ENCODE measurements at places on chromosomes 12 and 14.
A peak's percentile ranks its signal among the peaks of the same experiment; 100 is the strongest.

GRCh38 chr14:96031691-96032090, 7.5 kb upstream of the C14orf132 start:
- DNase-seq, result no peak

DNA sequence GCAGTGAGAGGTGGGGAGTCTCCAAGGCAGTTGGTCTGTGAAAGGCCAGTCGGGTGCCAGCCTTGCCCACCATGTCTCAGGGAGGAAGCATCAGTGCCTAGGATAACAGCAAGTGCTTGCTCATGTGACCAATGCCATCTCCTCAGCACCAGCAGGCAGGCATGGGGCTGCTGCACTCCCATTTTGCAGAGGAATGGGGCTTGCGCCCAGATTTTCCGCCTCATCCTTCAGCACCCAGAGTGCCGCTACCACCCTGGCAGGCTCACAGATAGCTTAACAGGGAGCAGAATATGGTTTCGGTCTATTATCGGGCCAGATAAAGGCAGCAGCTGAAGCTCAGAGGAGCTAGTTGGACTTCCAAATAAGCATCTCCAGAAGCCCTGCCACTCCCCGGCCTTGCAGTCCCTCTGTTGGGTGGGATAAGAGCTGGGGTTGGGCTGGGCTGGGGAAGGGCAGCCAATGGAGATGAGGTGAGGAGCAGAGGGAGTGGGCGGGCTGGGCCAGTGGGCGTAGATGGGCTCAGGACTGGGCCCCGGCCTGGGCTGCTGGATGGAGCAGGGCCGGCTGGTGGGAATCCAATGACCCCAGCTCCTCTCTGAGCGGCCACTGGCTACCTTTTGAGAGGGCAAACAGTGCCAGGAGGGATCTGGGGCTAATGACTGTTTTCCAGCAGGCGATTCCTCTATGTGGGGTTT, 8.4 kb upstream of the KRT80 start:
- DNase-seq, result no peak

DNA sequence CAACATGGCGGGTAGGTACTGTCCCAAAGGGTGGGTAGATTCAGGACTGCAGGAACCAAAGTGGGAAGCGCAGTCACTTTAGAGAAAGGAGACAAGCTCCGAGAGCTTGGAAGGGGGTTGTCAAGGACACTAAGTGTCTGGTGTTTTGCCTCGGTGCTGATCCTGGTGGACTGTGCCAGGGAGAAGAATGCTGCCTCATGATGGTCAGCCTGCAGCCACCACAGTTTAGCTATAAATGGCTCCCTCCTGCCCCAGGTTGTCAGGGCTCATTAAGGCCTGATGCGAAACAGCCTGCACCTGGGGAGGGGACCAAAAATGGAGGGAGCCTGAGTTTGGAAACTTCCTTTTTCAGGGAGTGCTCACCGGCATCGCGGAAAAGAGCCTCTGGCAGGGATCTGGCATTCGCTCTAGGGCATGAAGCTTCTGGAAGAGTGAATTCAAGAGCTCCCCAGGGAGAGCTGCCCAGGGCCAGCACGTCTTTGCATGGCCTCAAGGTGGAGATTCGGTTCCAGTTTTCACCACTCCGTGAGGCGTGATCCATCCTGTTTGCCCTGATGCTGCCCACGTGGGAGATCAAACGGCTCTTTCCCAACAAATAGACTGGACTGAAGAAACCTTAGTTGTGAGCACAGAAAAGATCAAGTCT, 164.0 kb downstream of the FOXN3 start:
- DNase-seq, result no peak

- no peak for DNase-seq
Observed at GRCh38 chr14:90678420-90678819, 137.8 kb downstream of the TTC7B start.

DNA sequence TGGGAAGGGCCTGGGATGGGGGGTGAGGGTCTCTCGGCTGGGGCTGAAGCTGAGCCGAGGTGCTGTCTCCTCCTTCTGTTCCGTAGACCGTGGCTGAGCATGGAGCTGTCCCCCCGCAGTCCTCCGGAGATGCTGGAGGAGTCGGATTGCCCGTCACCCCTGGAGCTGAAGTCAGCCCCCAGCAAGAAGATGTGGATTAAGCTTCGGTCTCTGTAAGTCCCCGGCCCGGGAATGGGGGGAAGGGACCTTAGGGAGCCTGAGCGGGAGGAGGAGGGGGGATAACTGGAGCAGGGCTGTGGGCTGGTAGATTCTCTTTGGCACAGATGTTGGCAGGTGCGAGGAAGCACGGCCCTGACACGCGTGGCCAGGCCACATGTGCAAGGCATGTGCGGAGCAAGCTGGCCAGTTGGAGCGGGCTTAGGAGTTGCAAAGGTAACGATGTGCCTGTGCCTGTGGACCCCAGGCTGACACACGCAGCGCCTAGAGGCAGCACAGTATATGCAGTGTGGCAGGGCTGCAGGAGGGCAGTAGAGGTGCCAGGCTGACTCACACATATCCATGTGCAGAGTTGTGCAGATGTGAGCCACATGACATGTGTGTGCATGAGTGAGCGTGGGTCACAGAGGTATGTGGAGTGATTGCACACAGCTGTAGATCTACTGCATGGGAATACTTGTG, 512 bp downstream of the PDE1B start:
- no peak for DNase-seq

- no peak for DNase-seq
Observed at GRCh38 chr12:106025129-106025528, 113.6 kb downstream of the NUAK1 start.

GRCh38 chr12:26694402-26694801, 138.6 kb downstream of the ITPR2 start:
- DNase-seq, result no peak

- DNase-seq, result peak; percentile 80
Observed at GRCh38 chr12:15532364-15532977, 210.2 kb downstream of the PTPRO start.

- DNase-seq, result no peak
Observed at GRCh38 chr14:70845601-70846000, 36.3 kb upstream of the MAP3K9 start.

DNA sequence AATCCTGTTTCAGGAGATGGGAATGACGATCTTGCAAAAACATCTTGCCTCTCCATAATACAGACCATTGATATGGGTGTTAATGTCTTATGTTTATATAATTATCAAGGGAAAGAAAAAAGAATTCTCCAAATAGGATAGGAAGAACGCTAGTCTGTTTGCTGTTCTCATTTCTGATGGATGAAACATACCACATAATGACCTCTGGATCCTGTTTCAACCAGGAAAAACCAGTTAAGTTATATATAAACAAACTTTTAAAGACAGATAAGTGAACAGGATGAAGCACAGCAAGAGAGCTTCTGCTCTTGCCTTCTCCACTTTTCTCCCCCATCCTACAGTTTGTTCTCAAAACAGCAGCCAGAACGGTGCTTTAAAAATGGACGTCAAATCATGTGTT, 27.8 kb downstream of the COQ6 start:
- no peak for DNase-seq

All from COLO829 (cell line).